ENCODE measurements at places on chromosomes 4 and X. TPM values are rescaled to one million over a fixed set of nuclear protein-coding genes. Genes with fewer than 3 reads are reported as not detected.

- H3K27ac ChIP-seq = no peak overlapping the region
- H3K4me1 ChIP-seq = no peaks in the 10 kb centered on the region
- H3K4me3 ChIP-seq = no peak overlapping the region
- H3K27me3 ChIP-seq = no peaks in the 10 kb centered on the region
Observed at GRCh38 chr4:187491959-187492358, 503.6 kb upstream of the ZFP42 start.

GRCh38 chr4:176236946-176237345 lies 32.1 kb downstream of the ASB5 start:
- no peaks in the 10 kb centered on the region for H3K27me3 ChIP-seq
- no peak overlapping the region for H3K27ac ChIP-seq
- no peak overlapping the region for H3K4me3 ChIP-seq
- no peak for DNase-seq
- H3K36me3 ChIP-seq = no peaks in the 10 kb centered on the region

GRCh38 chr4:6782846-6783110 lies 251 bp downstream of the KIAA0232 start:
- no peaks in the 10 kb centered on the region for H3K27me3 ChIP-seq
- DNase-seq = no peak
- peak overlapping the region; percentile 85 for H3K27ac ChIP-seq
- H3K4me3 ChIP-seq = peak overlapping the region; percentile 75

NUDT10 gene
- total RNA-seq = 1.2 TPM

- no peak for DNase-seq
- no peaks in the 10 kb centered on the region for H3K36me3 ChIP-seq
- H3K27ac ChIP-seq = no peak overlapping the region
- H3K4me1 ChIP-seq = peaks cover 18% of the 10 kb centered on the region
- no peaks in the 10 kb centered on the region for H3K27me3 ChIP-seq
Observed at GRCh38 chrX:13650318-13650717, 2.6 kb upstream of the TCEANC start.

AWAT2 gene
- not detected for total RNA-seq

DNA sequence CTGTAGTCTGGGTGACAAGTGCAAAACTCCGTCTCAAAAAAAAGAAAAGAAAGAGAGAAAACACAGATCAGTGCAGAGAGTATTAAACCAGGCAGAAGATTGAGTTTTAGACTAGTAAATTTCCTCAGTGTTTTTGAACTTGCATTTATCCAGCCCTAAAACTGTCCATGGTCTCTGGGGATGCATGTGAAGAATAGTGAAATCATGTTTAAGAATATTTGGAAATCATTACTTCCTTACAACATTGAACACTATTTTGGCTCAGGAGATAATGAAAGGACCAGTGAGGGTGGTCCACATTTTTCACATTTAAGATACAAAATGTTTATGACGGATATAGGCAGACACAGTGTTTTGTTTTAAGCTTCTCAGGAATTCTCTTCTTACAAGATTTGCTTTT lies 195.8 kb upstream of the RASGEF1B start:
- H3K4me1 ChIP-seq = no peaks in the 10 kb centered on the region
- no peaks in the 10 kb centered on the region for H3K27me3 ChIP-seq
- no peak overlapping the region for H3K27ac ChIP-seq
- no peak overlapping the region for H3K4me3 ChIP-seq
- H3K36me3 ChIP-seq = no peaks in the 10 kb centered on the region
- DNase-seq = no peak

HSFX2 gene
- 0.57 TPM for total RNA-seq

- no peaks in the 10 kb centered on the region for H3K4me1 ChIP-seq
- H3K36me3 ChIP-seq = no peaks in the 10 kb centered on the region
- H3K27ac ChIP-seq = no peak overlapping the region
- no peak overlapping the region for H3K4me3 ChIP-seq
- H3K27me3 ChIP-seq = no peaks in the 10 kb centered on the region
Observed at GRCh38 chr4:8277356-8278008, 7.9 kb downstream of the HTRA3 start.

DNA sequence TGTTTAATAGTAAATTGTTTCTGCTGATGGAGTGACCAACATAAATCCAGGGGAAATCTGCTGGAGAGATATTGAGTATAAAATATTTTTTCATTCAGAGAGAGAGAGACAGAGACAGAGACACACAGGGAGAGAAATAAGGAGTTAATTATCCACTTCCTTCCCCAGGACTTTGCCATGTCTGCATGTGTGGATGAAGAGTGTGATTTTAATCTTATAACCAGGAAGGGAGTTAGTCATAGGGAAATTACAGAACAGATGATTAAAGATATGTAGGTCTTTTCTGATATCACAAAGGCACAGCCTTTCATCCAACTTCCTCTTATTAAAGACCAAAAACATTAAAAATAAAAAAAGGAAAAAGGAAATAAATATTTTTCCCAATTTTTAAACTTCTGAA lies 526.3 kb downstream of the SPRY1 start:
- H3K36me3 ChIP-seq = no peaks in the 10 kb centered on the region
- H3K4me1 ChIP-seq = no peaks in the 10 kb centered on the region
- no peak overlapping the region for H3K4me3 ChIP-seq

DNA sequence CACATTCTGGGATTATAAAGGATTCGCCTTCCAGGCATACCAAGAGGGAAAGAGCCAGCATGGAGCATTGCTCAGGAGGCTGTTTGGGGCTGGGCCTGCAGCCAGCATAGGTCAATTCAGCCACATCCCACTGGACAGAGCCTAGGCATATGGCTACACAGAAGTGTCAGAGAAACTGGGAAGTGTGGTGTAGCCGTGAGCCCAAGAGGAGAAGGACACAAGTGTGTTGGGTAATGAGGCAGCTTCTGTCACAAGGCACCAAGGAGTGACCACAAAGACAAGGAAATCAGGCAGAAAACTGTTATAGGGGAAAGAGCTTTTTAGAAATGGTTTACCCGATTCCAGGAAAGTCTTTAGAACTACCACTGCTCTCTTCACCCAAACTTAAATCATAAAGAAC lies 178.6 kb upstream of the TBL1X start:
- H3K27ac ChIP-seq = no peak overlapping the region
- H3K4me1 ChIP-seq = no peaks in the 10 kb centered on the region
- no peak for DNase-seq
- H3K4me3 ChIP-seq = no peak overlapping the region
- H3K36me3 ChIP-seq = no peaks in the 10 kb centered on the region

- no peak overlapping the region for H3K27ac ChIP-seq
- H3K4me1 ChIP-seq = no peaks in the 10 kb centered on the region
- no peaks in the 10 kb centered on the region for H3K36me3 ChIP-seq
- H3K4me3 ChIP-seq = no peak overlapping the region
- DNase-seq = no peak
Observed at GRCh38 chr4:176150704-176151103, 44.7 kb downstream of the SPATA4 start.

GRCh38 chr4:86939729-86940575 lies 5.1 kb downstream of the AFF1 start:
- no peak overlapping the region for H3K4me3 ChIP-seq
- no peaks in the 10 kb centered on the region for H3K27me3 ChIP-seq
- H3K4me1 ChIP-seq = peaks cover 56% of the 10 kb centered on the region
- no peaks in the 10 kb centered on the region for H3K36me3 ChIP-seq

All from CD8-positive, alpha-beta memory T cell (primary cell).